ENCODE measurements at places on chromosomes 12 and 14. TPM values are rescaled to one million over a fixed set of nuclear protein-coding genes. Genes with fewer than 3 reads are reported as not detected.

The C12orf56 gene
- total RNA-seq, result not detected

- no peak for DNase-seq
Observed at GRCh38 chr12:48180857-48181495, 2.5 kb upstream of the CCDC184 start.

DNA sequence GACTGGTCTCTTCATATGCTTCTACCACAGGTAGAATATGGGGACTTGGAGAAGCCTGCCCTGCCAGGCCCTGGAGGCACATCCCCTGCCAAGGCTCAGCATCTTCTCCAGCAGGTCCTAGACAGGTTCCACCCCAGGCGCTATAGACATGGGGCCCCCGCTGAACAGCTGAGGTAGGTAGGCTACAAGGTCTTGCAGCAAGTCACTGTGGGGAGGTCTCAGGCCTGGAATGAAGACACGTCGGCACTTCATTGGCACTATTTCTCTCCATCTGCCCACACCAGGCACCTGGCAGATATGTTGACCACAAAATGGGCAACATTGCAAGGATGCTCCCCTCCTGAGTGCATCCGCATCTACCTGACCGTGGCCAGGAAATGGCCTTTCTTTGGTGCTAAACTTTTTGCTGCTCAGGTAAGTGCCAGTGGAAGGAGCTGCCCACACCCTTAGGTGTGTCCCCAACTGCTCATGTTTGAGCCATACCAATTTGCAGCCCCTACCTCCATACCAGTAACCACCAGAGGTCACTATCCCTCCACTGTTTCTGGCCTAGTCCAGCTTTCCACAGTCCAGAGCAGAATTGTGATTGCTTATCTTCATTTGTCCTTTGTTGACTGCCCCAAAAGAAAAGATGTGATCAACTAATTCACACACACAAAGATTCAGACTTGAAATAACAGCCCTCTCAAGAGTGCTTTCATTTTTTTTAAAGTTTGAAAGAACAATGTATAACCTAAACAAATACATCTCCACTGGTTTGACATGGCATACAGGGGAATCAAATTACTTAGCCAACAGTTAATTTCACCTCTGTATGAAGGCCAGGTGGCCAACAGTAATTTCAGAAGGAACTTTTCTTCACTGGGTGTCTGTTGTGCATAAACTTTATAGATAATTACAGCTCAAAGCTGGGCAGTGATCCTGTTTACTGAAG lies 16.1 kb downstream of the PIGH start:
- no peak for DNase-seq

- DNase-seq, result no peak
Observed at GRCh38 chr14:31127690-31128089, 79.9 kb downstream of the HECTD1 start.

The KRT72 gene
- total RNA-seq, result not detected

- no peak for DNase-seq
Observed at GRCh38 chr12:59398164-59398563, 197.7 kb upstream of the SLC16A7 start.

DNA sequence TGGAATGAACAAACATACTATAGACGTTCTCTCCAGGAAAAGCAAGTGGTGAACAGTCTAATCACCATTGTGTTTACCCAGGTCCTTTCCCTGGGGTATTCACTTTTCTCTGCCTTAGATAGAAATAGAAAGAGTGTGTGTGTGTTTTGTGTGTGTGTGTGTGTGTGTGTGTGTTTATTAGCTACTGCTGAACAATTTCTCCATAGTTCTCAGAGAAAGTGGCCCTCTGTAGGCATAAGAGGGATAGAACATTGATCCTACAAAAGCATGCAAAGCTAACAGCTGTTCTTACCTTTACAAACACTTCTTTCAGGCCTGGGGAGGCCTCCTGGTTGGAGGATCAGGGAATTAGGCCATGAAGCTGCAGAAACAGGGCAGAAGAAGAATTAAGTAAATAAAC lies 665.7 kb upstream of the TBX3 start:
- no peak for DNase-seq

DNA sequence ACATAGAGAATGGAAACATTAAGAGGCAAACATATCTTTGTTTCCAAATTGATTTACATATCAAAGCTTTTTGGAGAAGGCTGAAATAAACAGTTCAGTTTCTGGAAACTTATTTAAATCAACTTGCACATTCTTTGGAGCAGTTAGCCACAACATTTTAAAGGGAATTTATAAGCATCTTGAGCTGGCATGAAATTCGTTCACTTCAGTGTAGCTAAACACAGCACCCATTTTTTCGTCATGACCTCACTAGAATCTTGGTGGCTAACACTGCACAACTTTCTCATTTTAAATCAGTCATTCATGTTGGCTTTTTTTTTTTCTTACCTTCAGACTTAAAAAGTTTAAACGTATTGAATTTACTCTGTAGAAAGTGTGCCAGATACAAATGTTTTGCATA lies 1139.9 kb upstream of the FLRT2 start:
- no peak for DNase-seq

DNA sequence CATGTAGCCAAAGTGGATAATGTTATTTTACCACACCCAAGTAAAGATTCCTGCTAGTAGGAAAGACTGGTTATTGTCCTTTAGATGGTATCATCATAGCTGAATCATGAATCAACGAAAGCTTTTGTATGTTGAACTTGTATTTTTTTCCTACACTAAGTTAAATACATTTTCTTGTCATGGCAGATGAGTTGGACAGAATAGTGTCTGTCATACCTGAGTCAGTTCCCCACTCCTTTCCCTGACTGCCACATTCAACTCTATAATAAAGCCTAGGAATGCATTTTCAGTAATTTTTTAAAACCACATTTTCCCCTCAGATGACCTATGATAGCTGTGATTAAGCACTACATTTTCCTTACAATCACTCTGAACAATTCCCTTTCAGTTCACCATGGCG lies 9.3 kb upstream of the PTHLH start:
- no peak for DNase-seq

GRCh38 chr14:52044791-52045522 lies 23.9 kb downstream of the NID2 start:
- DNase-seq, result no peak

The NTN4 gene
- total RNA-seq, result 211 TPM

DNA sequence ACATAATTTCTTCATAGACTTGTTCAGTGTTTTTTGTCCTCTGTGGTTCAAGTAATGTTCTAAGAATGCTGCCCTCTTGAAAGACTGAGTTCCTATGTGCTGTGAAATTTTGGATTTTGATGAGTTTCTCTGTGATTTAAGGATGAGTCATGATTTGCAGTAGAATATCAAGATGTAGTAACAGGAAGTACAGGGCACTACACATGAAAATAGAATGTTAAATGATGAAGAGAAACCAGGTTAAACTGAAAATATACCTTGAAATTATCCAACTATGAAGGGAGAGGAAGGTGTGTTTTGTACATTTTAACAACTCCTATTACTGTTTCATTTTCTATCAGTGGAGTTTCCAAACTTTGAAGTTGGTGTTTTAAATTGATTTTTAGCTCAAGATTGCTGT lies 4.8 kb downstream of the ELK3 start:
- DNase-seq, result no peak

GRCh38 chr12:19689801-19690472 lies 250.6 kb downstream of the AEBP2 start:
- no peak for DNase-seq

The GUCY2C gene
- not detected for total RNA-seq

The RBM25 gene
- total RNA-seq, result 27.5 TPM

DNA sequence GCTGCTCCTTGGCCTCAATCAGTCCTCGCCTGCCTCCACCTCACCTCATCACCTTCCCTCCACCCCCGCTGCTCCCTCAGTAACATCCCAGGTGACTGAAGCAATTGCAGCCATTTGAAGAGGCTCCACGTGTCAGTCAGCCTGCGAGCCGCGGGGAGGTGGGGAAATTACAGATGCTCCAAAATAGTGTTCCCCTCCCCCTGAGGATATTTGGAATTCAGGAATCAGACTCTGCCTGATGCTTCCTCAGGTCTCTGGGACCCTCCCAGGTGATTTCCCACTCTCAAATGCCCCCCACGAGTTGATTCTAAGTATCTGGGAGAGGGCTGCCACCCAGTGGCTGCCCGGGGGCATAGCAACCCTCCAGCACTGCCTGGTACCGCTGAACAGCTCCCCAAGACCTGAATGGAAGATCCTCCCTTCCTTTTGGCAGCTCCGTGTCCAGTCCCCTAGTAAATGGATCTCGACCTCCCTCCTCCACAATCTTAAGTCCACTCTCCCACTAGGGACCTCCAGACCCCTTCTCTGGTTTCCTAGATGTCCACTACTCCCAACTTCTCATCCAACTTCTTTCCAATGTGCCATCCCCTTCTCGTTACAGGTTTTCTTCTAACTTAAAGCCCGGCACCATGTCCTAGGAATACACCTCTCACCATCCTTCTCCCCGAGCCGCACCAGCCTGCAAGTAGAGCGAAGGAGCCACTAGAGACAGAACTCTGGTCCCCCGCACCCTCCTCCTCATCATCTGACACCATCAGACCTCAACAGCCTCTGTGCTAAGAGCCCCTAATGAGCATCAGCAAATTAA lies 1.4 kb upstream of the ASIC1 start:
- no peak for DNase-seq

DNA sequence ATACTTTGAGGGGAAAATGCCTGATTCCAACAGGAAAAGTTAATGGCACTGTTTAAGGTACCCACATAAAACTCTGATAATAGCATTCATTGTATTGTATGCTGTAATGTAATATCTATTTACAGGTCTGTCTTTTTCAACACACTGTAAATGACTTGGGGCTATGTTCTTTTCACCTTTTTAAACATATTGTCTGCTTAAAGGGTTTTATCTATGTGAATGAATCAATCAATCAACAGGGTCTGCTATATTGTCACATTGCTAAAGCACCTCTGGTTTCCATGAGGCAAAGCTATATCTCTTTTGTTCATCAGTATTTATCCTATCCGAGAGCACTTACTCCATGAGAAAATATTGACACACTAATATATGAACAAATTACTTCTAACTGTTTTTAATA lies 288.0 kb downstream of the SLC6A15 start:
- no peak for DNase-seq

GRCh38 chr12:18629445-18629844 lies 108.4 kb downstream of the PLCZ1 start:
- no peak for DNase-seq

- no peak for DNase-seq
Observed at GRCh38 chr12:2289525-2289924, 236.7 kb downstream of the CACNA1C start.

DNA sequence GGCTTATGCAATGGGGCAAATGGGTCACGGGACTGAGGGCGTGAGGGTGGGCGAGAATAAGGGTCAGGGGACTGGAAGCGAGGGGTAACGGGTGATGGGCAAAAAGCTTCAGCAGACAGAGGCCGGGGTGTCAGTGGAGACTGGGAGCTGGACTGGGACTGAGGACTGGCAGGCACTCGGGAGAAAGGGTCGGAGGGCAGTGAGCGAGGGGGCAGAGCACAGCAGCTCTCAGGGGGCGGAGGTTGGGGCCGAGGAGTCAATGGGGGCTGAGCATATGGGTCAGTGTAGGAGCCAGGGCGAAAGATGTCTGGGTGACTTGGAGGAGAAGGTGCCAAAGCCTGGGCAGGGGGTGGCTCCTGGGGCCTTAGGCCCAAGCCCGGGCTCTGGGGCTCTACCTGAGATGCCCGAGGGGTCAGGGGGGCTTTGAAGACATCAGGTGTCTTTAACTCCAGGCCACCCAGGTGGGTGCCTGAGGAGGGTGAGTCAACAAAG lies 20.2 kb downstream of the KMT2D start:
- no peak for DNase-seq

The HOXC13 gene
- not detected for total RNA-seq

DNA sequence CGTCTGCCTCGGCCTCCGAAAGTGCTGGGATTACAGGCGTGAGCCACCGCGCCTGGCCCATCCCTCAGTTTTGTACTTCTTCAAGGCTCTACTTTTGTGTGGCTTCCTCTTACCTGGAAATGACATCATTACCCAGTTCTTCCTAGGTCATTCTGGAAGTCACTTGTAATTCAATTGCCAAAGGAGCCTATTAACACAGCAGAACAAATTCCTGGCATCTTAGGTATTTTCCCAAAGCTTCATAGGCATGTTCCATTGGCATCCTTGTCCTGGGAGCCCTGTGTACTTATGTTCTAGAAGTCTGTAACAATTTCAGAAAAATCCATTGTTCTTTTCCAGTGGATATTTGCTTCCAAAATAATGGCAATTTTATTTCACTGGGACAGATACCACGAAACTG lies 60.6 kb downstream of the DAAM1 start:
- DNase-seq, result no peak

The TMED8 gene
- 8.9 TPM for total RNA-seq

DNA sequence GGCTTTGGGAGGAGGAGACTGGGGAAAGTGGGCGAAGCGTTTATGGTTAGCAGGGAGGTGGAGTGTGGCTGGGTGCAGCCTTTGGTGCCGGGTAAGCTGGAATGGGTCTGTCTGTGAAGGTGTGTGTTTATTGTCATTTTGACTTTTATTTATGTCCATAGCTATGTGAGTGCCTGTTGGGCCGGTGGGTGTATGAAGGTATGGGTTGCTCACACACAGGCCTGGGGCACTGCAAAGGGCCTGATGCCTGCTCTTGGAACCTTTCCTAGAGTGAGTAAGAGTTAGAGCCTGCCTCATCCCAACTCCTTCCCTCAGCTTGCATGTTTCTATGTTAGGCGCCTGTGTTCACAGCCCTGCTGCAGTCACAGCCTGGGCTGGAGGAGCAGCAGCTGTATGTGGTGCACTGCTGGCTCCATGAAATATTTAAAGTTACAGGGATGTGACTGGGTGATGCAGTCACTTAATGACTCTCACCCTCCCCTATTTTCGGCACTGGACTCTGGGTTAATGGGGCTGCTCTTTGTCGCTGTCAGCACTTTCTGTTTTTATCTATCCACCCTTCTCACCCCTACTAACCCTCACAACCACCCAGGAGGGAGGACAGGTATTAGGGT lies 2.6 kb upstream of the PPP1R1A start:
- DNase-seq, result no peak

The SLC39A9 gene
- 57.2 TPM for total RNA-seq

DNA sequence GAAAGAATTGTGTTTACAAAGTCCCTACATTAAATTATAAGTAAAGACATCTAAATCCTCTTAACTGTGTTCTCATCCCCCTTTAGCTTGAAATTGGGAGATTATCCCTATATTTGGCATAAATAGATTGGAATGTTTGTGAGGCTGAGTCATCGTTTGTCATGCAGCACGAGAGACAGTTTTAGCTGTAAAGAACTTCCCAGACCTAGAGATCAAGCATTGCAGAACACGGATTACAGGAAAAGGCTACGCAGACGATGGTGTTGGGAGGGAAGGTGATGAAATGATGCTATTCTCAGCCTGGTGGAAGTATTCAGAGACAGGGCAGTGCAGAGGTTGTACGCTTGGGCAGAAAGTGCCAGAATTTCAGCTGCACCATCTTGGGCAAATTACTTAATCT lies 93.8 kb downstream of the PTPRB start:
- peak; percentile 92 for DNase-seq

DNA sequence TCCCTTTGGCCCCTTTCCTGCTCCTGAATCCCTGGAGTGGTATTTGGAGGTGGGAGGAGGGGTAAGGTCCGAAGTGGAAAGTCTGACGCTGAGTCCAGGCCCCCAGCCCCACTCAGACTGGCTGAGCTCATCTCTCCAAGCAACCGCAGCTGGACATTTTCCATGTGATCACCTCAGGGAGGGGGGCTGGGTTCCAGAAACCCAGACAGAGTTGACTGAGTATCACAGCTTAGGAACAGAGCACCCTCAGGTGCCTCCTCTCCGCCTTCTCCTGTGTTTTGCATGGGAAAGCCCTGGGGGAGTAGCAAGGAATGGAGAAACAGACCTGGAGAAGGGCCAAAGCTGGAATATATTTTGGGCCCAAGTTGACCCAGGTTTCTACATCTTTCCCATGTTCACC lies 8.0 kb upstream of the ITGA5 start:
- DNase-seq, result no peak

The VDR gene
- 0.18 TPM for total RNA-seq

The NEUROD4 gene
- not detected for total RNA-seq

The TSPAN19 gene
- total RNA-seq, result 0.35 TPM

The BMP4 gene
- 50.6 TPM for total RNA-seq

The NGB gene
- not detected for total RNA-seq

All from glomerular endothelial cell (primary cell).